NCI-H2171 (cell line): ENCODE measurements at places on chromosomes 13 and 19.
A peak's percentile ranks its signal among the peaks of the same experiment; 100 is the strongest.

DNA sequence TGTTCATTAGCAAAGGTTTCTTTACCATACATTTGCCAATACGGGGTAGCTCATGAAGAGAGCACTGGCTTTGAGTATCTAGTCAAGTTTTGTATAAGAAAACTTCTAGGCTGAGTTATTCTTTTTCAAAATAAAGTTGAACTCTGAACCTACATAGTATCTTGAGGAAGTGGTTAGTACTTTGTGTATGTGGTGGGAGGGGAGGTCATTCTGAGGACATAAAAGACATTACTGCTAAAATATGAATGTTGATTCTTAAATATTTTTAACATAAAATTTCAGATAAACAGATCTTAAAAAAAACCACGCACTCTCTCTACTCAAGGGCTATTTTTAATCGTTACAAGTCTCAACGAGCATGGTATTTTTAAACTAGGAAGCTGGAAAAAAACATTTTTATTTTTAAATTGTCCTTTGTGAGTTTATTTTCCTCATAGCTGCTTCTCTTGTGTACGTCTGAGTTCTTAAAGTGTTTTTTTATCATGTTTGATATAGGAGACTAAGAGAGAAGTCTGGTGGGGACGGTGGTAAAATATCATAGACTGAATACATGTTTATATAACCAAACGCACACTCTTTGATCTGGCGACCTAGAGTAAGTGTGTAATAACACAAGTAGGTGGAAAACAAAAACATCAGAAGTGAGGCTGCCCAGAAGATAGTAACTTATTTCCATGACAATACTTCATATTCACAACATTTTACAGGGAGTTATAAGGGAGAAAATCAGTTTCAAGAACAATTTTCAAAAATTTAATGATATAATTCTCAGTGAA lies 118.0 kb upstream of the POSTN start:
- no peak for DNase-seq

DNA sequence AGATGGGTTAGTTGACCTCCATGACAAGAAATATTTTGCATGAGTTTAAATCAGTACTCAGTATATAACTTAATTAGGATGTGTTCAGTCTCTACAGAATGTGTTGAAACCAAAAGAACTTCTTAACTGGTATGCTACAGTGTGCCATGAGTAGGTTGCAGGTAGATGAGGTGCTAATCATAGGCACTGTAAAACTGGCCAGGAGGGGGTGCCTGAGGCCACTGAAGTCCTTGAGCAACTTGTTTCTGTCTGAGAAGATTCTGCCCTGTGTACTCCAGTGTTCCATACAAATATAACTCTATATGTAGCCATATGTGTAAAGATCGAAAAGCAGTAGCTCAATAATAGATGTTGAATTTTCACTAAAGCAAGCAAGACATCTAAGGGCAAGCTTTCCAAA lies 549.2 kb upstream of the KLF12 start:
- DNase-seq = no peak

GRCh38 chr19:51524666-51525264 lies 6.7 kb downstream of the SIGLEC6 start:
- DNase-seq = no peak

DNA sequence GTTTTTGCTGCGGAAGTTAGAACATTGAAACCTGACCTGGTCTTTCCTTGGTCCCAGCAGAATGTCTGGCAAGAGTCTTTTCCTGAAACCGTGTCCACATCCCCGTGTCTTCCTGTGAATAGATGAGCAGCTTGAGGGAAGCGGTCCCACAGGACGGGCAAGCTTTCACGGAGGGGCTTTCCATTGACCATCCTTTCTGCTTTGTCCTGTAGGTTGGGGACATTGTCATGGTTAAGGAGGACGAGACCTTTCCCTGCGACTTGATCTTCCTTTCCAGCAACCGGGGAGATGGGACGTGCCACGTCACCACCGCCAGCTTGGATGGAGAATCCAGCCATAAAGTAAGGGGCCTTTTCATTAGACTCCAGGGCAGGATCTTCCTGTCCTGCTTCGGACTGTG lies 126.0 kb downstream of the ATP11A start:
- no peak for DNase-seq

- no peak for DNase-seq
These were observed 8.9 kb upstream of the VN1R1 start for GRCh38 chr19:57465680-57466381.

GRCh38 chr19:38022791-38023670 lies 116.0 kb downstream of the SIPA1L3 start:
- DNase-seq = no peak

- no peak for DNase-seq
These were observed 13.2 kb downstream of the AP3D1 start for GRCh38 chr19:2138061-2138728.

- DNase-seq = no peak
These were observed 640 bp upstream of the MIDN start for GRCh38 chr19:1247748-1248138.

DNA sequence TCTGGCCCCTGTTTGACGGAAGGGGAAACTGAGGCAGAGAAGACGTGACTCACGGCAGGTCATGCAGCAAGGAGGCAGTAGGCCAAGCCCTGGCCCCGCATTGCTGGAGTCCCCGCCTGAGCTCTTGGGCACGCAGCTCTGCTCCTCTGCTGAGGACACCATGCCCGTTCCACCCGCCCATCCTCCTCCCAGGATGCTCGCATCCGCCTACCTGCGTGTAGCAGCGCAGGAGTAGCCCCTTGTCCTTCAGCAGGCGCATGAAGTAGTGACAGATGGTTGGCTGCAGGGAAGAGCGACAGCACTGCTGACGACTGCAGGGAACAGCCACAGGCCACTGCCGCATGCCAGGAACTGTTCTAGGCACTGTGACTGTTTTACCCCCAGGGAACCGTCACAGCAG lies 10.5 kb downstream of the SIRT2 start:
- no peak for DNase-seq

DNA sequence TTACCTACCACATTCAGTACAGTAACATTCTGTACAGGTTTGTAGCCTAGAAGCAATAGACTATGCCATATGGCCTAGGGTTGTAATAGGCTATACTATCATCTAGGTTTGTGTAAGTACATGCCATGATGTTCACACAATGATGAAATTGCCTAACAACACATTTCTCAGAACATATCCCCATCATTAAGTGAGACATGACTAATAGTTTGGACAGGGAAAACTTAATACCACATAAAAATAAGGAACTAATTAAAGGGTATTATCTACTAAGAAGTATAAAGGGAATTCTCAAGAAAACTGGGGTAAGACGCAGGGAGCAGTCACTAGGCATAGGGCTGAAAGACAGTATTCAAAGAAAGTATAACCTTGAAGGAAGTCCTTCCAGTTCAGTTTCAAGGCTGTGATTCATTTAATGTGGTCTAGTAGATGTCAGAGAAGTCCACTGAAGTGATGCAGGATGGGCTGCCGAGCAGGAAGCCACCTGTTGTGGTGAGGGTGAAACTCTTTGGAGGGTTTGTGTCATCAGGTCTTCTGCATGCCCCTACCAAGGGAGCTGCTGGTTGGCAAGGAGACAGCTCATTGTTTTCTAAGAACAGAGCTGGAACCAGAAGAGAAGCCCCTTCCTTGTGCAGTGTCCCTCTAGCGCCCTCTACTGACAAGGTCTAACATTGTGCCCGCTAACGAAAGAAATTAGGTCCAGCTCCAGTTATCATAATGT lies 122.9 kb downstream of the OLFM4 start:
- DNase-seq = peak; percentile 44

DNA sequence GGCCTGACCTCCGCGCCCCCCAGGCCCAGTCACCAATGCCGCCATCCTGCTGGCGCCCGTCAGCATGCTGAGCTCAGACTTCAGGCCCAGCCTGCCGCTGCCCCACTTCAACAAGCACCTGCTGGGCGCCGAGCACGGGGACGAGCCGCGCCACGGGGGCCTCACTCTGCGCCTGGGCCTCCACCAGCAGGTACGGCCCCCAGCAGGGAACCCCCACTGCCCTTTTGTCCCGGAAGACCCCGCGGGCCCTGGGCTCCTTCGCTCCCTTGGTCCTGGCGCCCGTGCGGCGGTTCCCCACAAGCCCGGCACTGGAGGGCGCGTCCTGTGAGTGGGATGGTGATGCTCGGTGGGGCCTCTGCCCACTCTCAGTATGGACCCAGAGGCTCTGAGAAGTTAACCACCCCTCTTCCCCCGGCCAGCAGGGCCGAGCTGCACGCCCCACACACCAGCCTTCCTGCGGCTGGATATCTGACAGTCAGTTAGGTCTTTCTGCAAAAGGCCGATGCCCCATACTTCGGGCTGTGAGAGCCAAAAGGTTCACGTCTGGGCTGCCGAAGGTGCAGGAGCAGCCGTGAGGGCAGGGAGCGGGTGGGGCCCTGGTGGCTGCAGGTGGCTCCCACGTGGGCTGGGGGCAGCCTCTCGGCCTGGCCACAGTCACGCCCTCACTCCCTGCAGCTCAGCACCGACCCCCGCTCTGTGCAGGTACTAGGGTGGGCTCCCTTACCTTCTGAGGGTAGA lies 8.0 kb downstream of the WDR18 start:
- no peak for DNase-seq

DNA sequence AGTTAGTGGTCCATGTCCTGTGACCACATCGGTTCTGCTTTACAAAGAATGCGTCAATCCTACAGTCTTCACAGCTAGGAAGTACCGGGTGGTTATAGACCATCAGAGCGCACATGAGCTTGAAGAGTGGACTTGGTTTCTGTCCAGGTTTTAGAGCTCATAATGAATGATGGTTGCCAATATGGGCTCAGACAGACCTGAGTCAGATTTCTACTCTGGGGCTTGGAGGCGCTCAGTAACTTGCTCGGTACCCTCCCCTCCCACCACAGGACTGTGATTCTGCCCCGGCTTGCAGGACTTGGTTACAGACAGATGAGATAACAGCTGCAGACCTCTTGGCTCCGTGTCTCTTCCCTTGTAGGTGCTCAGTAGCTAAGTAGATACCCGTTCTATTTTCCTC lies 284.7 kb downstream of the TSHZ3 start:
- no peak for DNase-seq

GRCh38 chr19:40388481-40388880 lies 1.5 kb downstream of the HIPK4 start:
- DNase-seq = no peak

- peak; percentile 95 for DNase-seq
These were observed at the start of gene ZNF345 for GRCh38 chr19:36850559-36851442. Gene ZNF345 (plus strand): TSS chr19:36850876. CDS start chr19:36876831, 25,955 bp downstream.

DNA sequence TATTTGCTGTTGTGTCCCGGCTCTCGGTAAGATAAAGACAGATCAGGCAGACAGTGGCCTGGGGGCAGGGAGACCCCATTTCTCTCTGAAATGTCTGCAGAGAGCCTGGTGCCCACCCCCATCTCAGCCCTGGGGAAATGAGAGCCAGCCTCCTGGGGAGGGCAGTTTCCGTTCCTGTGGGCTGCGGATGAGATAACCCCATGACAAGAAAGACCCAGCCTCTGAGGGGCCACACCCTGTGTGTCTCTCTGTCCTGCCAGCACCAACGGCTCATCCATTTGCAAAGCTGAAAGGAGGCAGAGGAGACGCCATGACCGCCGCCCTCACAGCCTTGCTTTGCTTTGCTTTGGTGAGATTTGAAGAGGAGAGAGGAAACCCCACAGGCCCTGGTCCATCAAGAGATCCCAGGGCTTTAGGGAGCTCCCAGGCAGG lies 28.1 kb upstream of the KIR3DL3 start:
- no peak for DNase-seq

DNA sequence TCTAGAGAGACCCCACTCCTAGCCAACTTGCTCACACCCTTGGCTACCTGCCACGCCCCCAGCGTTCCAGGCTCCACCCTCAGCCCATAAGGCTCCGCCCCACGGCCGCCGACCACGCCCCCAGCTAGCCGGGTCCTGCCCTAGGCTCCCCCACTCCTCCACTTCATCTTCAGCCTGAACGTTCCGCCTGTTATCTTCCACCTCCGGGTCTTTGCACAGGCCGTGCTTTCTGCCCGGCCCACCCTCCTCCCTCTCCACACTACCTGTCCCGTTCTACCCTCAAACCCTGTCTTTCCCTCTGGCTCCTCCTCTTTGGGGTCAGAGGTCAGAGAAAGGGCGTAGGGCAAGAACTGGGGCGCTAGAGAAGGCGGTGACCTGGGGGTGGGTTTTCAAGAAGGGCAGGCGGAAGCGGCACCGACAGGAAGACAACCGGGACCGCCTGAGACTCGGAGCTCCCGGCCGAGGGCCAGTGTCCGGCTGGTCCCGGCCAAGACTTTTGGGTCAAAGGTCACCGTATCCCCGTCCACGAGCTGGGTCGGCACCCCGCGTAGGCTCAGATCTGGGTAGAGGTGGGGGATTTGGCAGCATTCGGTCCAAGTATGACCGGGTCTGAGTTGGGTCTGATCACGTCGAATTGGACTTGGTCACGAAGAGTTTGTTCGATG lies 2.2 kb downstream of the PDE4C start:
- no peak for DNase-seq

DNA sequence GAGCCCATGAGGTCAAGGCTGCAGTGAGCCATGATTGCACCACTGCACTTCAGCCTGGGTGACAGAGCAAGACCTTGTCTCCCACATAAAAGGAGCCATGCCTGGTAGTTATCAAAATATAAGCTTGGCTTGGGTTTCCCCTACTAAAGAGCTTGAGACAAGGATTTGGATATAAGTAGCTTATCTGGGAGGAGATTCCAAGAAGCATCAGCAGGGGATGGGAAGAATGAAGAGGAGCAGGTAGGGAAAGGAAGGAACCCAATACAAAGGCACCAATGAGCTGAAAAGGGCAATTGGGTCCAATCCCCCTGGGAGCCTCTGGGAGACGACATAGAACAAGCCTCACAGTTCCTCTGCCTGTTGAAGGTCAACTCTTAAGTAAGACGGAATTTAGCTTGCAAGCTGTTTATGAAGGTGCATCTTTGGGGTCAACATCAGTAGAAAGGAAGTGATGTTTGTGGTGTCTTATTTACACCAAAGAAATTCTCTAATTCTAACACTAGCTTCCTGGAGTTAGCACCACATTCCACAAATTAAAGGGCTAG lies 7.4 kb upstream of the CLEC4G start:
- no peak for DNase-seq

DNA sequence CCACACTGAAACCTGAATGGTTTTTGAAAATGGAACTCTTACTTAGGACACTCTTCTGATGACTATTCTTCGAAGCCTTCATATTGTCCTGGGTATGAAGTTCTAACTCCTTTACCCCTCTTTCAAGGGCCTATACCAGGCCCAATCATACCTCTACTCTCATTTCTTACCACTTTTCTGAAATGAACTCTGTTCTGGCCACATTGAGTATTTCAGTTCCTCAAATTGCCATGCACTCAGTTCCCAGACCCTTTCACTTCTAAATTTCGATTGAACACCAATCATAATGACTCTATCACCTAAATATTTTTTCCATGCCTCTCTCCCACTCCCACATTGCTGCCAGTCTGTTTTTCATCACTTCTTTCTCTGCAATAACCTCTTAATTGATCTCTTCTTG lies 53.7 kb downstream of the LACC1 start:
- DNase-seq = no peak
